NCI-H748 treated with DMSO at 0.1 percent for 48 hours (cell line): ENCODE measurements at places on chromosomes 5 and 9.

GRCh38 chr5:106523852-106524251 lies 1146.9 kb downstream of the EFNA5 start:
- DNase-seq = no peak

DNA sequence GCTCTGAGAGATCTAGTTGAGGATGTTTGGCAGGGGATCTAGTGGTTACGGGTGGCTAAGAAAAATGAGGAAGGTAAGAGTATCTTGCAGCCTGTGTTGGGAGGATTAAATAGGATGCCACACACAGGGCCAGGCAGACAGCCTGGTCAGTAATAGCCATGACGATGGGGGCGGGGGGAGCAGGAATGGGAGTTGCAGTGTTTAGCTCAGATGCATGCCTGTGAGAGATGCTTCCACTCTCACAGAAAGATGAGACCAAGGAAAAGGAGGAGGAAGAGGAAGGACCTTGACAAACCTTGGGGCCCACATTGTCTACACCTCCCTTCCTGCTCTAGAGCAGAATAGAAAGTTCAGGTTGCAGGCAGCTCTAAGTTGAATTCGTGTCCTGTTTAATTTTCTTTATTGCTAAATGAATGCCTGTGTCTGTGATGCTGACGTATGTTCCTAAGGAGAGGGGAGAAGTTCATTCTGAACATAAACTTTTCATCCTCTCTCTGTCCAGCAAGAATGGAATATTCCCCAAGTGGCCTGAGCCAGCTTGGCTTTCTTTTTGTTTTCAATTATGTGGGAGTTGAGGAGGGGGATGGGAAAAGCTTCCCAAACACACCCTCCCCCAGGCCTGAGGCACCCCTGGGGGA lies 28.7 kb downstream of the TGFBI start:
- DNase-seq = no peak

- no peak for DNase-seq
Observed at GRCh38 chr9:7729371-7730163, 70.0 kb downstream of the DMAC1 start.

GRCh38 chr9:132184124-132184523 lies 22.3 kb downstream of the NTNG2 start:
- DNase-seq = no peak
